Natural killer cell (primary cell): ENCODE measurements at places on chromosomes 11 and 22.

GRCh38 chr11:24502425-24502824, 5.6 kb downstream of the LUZP2 start:
- no peak for DNase-seq

DNA sequence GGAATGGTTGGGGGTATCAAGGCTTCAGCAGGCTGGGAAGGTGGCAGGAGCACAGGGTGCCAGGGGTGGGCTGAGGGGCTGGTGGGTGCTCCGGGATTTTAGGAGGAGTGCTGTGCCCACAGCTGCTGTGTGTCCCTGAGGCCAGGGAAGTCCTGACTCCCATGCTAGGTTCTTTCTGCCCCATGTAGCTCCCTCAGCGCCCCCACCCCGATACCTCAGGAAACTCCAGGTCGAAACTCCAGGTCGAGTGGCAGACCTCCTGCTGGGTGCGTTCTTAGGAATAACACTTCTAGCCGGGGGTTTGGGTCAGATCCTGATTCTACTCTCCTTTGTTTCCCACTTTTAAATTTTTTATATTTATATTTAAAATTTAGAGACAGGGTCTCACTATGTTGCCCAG, 8.3 kb downstream of the AP2A2 start:
- DNase-seq = no peak

GRCh38 chr11:117959438-117960149, 26.6 kb upstream of the IL10RA start:
- DNase-seq = no peak

DNA sequence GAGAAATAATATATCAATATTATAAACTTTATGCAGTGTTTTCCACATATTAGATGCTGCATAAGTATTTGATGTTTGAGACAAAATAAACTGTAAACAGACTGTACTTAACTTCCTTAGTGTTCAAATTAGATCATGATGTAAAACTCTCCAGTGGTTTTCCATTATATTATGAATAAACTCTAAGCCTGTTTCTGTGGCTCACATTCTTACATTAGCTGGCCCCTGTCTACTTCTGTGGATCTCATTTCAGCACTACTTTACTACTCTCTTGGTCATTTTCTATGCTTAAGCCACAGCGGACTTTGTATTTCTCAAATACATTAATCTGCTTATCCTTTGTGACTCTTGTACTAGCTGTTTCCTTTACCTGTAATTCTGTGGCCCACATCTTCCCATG, 55.6 kb downstream of the ARHGEF12 start:
- DNase-seq = no peak

DNA sequence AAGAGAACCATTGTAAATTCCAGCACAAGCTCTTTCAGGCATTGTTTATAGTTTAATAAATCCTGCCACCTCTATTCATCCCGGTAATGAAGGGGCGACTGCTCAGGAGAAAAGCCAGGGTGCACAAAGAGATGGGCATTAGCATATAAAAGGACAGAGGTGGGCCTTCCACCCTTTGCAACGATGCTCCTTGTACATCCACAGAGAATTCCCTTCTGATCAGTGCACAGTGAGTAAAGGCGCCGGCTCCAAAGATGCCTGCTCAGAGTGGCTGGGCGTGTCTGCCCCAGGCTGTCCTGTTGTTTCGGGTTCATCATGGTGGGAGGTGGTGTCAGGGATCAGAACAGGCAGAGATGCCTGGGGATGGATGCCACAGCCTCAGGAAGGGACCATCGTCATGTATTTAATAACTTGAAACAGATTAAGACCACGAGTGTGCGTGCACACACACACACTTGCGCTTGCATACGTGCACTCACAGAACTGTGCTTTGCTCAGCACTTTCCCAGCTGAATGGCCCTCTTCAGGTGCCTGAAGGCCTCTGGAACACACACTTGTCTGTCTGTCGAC, 305.0 kb downstream of the TBC1D22A start:
- no peak for DNase-seq

- DNase-seq = no peak
These were observed 24.5 kb upstream of the TNRC6B start for GRCh38 chr22:40153192-40153591.

DNA sequence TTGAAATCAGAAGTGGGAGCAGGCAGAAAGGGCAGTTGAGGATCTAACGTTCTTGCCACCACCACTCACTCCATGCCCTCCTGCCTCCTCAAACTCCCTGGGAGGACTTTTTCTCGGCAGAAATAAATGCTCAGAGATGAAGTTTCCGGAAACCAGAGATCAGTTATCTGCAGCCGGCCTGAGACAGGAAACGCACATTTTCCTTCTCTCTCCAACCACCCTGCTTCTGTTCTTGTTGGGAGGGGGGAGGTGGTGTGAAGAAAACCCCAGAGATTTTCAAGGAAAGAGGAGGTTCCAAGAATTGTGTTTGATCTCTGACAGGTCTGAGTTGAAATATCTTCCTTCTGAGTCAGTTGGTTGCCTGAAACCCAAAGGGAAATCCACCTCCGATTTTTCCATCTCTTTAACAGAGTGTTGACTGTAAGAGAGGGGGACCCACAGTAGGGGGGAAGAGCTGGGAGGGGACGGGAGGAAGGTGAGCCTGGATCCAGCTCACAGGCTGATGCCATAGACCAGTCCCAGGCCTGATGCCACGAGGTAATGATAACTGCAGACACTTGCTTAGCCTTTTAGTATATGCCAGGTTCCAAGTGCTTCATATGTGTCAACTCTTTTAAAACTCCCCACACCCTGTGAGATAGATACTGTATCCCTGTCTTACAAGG, 100.8 kb downstream of the TRAF6 start:
- peak; percentile 57 for DNase-seq

- no peak for DNase-seq
These were observed 91.9 kb downstream of the CDKN1C start for GRCh38 chr11:2793701-2794045.

- DNase-seq = no peak
These were observed 4.4 kb downstream of the TMEM121B start for GRCh38 chr22:17116572-17117330.

GRCh38 chr11:129023968-129024676, 81.5 kb upstream of the TP53AIP1 start:
- no peak for DNase-seq

DNA sequence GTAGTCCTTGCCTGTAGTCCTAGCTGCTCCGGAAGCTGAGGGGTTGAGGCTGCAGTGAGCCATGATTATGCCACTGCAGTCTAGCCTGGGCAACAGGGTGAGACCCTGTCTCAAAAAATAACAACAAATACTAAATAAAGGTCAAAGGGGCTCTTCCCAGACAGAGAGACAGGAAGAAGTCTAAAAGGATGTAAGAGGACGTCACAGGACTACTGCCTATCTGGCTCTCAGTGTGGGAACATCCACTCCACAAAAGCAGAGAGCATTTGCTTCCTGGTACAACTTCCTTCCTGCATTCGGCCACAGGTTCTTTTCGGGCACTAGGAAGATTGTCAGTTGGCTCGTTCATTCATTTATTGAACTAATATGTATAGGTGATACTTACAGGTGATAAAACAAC, 110.6 kb downstream of the SGSM3 start:
- no peak for DNase-seq
